ENCODE measurements at places on chromosomes 11 and 22.

DNA sequence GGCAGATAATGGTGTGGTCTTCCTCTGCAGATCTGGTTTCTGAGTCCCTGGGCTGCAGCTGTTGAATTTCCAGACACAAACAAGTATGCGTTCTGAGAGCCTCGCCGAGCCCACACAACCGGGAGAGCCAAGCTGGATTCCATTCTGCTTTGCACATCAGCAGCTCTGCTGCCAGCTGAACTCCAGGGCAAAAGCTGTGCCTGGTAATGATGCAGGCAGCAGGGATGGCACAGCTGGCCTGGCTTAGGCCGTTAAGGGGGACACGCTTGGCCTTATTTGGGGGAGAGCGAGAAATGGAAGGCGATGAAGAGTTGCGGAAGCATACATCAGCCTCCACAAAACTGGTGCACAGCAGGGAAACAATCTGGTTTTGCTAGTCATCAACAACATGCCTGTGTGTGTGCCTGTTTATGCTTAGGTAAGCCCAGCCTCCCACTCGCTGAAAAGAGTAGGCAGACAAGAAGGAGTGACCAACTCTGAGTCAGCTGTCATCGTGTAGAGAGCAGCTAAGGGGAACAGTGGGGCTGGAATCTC lies 25.1 kb downstream of the ADAMTS8 start:
- no peak for DNase-seq

DNA sequence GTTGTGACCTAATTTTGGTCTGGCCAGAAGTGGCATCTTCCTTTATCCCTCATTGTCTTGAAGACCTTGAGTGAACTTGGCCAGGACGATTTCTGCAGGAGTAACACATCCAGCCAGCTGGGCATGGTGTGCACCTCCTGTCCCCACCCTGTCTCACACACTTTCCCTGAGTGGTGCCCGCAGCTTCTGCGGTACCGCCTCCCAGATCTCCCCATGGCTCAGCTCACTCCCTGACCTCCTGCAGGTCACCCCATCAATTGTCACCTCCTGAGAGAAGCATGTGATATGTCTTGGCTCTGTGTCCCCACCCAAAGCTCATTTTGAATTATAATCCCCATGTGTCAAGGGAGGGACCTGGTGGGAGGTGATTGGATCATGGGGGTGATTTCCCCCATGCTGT lies 50.2 kb upstream of the TP53I11 start:
- DNase-seq, result no peak

DNA sequence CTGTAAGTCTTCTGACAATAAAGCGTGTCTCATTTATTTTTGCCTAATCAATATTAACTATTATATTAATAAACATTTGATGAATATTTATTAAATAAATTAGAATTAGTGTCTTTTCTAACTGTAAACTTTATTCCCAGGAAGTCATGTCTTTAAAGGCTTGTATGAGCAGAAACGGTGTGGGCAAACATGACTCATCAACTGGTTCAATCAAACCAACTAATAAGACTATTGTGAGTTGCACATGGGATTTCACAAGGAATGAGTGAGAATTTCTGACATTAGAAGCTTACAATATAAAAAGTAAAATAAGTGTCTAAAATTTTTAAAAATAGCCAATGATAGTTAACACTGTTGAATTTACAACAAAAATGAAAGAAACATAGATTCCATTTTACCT lies 259.2 kb upstream of the CTSC start:
- no peak for DNase-seq

GRCh38 chr11:64428693-64429092 lies 69.7 kb downstream of the RPS6KA4 start:
- DNase-seq, result no peak

- DNase-seq, result no peak
These were observed 11.6 kb downstream of the ATG13 start for GRCh38 chr11:46628961-46629360.

- no peak for DNase-seq
These were observed 4.6 kb downstream of the TMEM225 start for GRCh38 chr11:123880912-123881311.

GRCh38 chr22:45318558-45319323 lies 9.0 kb downstream of the FAM118A start:
- DNase-seq, result peak; percentile 11

DNA sequence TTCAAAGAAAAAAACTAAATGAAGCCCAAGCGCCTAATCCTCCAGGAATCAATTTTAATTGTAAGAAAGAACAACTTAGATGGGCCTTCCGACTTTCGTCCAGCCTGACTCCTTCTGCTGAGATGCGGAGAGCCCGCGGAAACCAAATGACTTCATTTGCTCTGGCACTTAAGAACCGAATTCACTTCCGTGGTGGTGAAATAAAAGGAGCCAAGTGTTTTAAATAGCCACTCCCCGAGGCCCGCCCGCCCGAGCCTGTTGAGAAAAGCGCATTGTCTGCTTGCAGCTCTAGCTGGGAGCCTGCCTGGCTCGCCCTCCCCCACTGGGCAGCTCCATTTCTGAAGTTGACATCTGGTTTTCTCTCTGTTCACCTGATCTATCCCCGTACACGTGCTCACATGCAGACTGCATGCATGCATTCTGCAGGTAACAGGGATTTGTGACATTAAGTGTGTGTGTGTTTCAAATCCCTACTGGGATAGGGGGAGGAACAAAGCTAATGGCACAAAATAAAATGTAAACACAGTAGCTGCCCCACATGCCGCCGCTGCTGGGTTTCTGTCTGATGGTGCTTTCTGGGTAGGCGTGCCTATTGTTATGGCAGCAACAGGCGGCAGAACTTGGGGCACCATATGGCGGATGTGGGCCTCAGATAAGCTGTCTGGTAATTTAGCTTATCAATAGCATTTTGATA lies 6.2 kb downstream of the TEAD1 start:
- DNase-seq, result peak; percentile 32

GRCh38 chr11:9462172-9462799 lies 1.5 kb downstream of the ZNF143 start:
- DNase-seq, result no peak

DNA sequence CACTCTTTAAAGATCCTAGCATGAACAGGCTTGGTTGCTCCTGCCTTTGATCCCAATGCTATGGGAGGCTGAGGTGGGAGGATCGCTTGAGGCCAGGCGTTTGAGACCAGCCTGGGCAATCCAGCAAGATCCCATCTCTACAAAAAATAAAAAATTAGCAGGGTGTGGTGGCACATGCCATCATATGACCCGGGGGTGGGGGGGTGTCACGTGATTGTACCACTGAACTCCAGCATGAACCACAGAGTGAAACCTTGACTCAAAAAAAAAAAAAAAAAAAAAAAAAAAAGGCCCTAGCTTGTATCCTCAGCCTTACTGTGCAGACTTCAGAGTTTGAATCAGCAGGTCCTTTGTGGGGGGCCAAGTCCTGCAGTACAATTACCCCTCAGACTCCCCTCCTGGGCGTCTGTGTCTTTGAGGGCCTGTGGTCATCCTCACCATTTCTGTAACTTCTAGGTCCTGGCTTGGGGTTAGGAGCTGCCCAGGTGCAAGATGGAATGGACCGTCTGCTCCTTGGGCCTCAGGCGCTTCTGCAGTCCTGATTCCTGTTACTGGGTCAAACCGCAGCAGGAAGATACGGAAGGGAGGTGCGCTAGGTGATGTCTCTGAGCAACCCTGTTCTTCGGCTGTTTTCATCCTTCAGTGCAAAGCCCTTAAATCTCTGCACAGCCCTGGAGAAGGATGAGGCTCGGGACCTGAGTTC lies 208.1 kb downstream of the CTTN start:
- DNase-seq, result peak; percentile 27

DNA sequence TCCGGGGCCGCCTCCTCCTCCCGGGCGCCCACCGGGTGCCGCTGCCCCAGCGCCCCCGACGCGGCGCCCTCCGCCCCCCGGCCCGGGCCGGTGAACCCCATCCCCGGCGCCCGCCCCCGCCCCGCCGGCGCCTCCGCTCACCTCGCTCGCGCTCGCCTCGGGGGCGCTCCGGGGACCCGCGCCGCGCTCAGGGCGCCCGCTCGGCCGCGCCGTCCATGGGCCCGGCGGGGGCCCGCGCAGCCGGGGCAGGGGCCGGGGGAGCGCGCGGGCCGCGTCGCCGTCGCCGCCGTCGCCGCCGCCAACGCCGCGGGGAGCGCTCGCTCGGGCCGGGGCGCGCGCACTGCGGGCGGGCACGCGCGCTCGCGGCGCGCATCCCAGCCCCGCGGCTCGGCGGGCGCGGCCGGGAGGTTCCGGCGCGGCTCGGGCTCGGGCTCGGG lies 293 bp downstream of the DUSP8 start:
- no peak for DNase-seq

- peak; percentile 46 for DNase-seq
These were observed 7.5 kb downstream of the RASD2 start for GRCh38 chr22:35547987-35548721.

DNA sequence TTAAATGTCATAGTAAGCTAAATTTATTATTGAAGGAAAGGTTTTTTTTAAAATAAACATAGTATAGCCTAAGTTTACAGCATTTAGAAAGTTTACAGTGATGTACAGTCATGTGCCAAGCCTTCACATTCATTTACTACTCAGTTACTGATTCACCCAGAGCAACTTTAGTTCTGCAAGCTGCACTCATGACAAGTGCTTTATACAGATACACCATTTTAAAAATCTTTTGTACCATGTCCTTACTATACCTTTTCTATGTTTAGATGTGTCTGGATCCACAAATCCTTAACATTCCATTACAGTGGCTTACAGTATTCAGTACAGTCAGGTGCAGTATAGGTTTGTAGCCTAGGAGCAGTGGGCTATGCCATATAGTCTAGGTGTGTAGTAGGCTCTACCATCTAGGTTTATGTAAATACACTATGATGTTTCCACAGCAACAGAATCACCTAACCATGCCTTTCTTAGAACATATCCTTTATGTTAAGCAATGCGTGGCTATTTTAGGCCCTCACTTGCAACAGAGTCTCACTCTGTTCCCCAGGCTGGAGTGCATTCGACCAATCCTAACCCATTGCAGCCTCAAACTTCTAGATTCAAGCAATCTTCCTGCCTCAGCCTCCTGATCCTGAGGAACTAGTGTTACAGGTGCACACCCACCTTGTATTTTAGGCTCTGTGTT lies 79.5 kb upstream of the SLC25A18 start:
- no peak for DNase-seq

DNA sequence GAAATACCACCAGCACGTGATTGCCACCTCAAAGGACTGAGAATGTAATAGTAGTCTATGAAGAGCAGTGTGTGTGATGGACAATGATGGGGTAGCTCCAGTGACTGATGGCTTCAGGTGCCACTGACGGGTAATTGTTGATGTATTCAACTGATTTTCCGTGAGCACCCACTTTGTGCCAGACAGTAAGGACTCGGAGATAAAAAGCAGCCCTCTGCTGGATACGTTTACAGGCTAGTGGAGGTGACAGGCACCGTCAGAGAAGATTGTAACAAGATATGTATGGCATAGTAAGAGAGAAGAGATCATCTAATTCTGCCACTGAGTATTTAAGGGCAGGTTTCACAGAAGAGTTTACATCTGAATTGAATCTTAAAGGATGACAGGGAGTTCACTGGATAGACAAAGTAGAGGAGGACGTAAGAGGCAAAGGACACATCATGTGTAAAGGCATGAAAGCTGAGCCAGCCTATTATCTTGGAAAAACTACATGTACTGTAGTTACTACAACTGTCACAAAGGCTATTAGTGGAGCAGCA lies 1.1 kb upstream of the ENTHD1 start:
- DNase-seq, result no peak

- no peak for DNase-seq
These were observed 90.5 kb downstream of the GALNT18 start for GRCh38 chr11:11531131-11531908.

- DNase-seq, result no peak
These were observed 13.1 kb upstream of the MS4A10 start for GRCh38 chr11:60771879-60772525.

DNA sequence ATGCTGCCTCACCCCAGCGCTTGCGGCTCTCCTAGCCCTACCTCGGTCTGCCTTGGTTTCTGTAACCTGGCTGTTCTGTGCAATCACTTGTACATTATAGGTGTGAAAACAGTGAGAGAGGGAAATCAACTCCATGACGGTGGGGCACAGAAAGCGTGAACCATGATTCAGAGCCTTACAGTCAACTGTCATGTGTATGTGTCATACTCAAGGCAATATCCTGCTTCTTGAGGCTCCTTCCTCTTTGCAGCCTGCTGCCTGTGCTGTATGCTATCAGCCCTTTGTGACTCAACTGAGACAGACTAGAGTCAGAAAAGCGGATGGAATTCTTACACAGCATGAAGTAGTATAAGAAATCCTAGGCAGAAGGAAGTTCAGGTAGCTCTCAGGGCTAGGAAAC lies 2.1 kb downstream of the NRIP3 start:
- DNase-seq, result peak; percentile 84

- peak; percentile 84 for DNase-seq
These were observed 4.5 kb upstream of the TIMP3 start for GRCh38 chr22:32796865-32797573.

GRCh38 chr11:85884581-85885021 lies 29.4 kb downstream of the CCDC83 start:
- DNase-seq, result no peak
